HAP-1 (cell line): ENCODE measurements at places on chromosomes 2 and 18.

- DNase-seq = no peak
These were observed 340.8 kb downstream of the ERBB4 start for GRCh38 chr2:212197776-212198175.

GRCh38 chr2:200314976-200315567 is 8.6 kb downstream of the SPATS2L start:
- no peak for DNase-seq

DNA sequence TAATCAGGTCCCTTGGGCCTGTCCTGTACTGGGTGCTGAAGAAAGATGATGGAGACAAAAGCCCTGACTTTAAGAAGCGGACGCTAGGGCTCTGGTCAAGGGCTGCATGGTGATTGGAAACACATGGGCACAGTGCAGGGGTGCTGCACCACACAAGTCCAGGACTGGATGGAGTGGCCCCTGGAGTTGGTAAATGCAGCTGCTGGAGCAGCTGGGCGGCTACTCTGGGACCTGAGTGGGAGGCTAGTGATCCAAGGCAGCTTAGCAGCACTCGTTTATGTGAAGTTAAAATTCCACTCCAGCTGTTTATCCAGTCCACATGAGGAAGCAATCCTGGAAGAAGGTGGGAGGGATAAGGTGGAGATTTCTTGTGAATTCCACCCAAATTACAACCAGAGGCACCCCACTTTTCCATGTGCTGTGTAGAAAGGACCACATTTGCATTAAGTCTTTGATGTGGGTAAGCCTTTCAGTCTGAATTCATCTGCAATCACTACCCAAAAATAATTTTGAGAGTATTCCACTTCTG is 24.9 kb downstream of the MERTK start:
- DNase-seq = no peak

DNA sequence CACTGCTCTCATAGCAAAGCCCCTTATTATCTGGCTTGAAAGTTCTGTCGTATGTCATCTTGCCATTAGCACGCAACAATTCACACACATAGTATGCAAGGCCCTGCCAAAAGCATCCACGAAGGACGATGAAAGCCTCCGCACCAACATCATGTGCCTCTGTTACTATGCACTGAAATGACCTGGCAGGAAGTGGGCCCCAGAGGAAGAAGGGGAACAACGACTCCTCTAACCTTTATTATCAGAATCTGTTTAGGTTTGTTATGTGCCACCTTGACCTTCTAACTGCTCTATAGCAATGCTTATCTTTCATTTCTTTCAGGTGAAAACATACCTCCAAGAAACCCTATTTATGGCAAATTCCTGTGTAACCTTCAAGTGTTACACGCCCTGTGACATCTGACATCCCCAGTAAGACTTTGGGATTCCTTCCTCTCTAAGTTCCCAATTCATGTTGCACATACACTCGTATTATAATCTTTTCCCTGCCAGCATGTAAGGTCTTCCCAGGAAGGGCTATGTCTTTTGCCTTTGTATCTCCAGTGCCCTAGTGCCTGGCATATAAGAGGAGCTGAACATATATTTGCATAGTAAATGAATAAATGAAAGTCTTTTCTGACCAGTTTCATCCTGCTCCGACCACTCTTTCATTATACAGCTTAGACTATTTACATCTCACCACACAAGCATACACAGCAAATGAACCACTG is 7.0 kb upstream of the NDUFV2 start:
- DNase-seq = no peak

DNA sequence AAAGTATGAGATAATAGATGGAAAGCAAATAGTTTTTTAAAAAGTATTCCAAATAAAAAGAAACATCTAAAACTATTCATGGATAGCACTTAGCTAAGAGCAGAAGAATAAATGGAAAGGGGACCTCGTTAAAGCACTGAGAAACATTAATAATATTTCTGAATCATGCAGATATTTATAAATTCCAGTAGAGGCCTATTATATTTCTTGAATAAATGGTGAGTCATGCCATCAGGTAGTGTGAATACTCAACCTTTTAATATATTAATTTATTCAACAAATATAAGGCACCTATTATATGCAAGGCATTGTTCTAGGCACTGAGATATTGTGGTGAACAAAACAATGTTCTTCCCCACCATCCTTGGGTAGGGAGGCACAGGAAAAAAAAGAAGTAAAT is 53.8 kb downstream of the ICA1L start:
- no peak for DNase-seq

DNA sequence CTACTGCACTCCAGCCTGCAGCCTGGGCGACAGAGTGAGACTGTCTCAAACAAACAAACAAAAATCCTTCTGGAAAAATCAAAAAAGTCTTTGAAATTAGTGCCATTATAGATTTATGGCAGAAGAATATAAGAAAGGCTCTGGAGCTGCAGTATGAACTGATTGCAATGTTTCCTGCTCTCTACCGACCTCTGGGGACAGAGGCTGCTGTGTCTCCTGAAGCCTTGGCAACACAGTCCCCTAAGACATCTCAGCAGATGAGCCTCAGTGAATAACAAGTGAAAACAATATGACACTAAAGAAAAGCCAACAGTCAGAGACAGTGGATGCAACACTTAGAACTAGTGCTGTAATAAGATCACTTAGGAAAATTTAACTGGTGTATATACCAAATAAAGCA is 494.9 kb upstream of the LRATD1 start:
- DNase-seq = no peak

- DNase-seq = no peak
These were observed 92.9 kb downstream of the TTC27 start for GRCh38 chr2:32720771-32721170.

GRCh38 chr18:43620936-43621335 is 343.6 kb upstream of the SYT4 start:
- DNase-seq = peak; percentile 57

- DNase-seq = peak; percentile 57
These were observed 286.5 kb upstream of the SYT4 start for GRCh38 chr18:43563780-43564179.

- no peak for DNase-seq
These were observed 10.0 kb upstream of the SPTBN1 start for GRCh38 chr2:54446122-54446521.

- no peak for DNase-seq
These were observed 15.3 kb downstream of the STON1 start for GRCh38 chr2:48545244-48545643.

DNA sequence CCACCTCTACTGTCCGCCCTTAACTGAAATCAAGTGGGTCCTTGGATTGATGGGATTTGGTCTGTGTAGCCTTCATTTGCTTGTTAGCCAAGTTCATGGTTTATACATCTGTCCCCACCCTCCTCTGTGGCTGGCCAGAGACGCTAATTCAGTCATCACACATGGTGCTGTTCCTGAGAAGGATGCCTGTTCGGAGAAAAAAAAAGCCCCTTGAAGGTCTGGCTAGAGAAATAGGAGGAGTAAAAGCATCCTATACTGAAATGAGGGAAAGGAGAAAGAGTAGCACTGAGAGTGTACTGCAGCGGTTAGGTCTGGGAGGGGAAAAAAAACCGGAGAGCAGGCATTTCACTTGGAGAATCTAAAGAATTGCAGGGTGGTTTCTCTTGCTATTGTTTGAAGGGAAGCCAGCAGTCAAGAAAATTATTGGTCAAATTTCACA is 180.6 kb upstream of the EPAS1 start:
- no peak for DNase-seq

DNA sequence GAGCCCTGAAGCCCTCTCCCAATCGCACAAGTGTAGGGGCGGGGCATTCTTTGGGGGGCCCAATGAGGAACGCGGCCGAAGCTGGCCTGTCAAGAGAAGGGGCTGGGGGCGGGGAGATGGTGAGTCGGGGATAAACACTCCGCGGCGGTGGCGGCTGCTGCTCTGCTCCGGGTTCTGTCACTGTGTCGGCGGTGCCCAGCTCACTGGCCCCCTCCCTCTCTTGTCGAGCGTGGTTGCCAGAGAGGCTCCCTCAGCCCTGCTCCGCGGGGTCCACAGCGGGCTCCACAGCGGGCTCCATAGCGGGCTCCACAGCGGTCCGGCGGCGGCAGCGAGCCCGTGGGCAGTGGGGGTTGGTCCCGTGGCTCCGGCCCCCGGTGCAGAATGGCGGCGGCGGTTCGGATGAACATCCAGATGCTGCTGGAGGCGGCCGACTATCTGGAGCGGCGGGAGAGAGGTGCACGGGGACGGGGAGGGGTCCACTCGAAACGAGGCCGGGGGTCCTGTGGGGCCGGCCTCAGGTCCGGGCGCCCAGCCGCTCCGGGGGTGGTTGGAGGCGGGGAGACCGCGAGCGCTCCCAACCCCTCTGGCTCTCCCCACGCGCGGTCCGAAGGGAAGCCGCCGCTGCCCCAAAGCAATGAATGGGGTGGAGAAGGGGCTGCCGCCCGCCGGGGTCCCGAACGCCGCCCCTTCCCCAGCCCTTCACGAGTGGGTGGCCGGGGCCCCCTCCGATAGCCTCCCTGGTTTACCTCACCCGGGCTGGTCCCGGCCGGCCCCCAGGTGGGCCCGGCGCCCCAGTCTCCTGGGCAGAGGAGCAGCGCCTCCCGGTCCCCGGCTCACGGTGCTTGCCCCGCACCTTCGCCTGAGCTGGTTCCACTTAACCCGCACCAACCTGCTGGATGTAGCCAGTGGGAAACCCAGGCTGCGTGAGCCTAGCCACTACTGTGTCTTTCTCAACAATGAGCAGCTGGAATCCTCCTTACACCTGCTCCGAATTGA is at the start of gene MXD1:
Gene MXD1, plus strand, starts transcription at position 160 of the 996 bp plus-strand sequence. Its CDS starts 222 bp downstream, at position 382.
- peak; percentile 28 for DNase-seq

DNA sequence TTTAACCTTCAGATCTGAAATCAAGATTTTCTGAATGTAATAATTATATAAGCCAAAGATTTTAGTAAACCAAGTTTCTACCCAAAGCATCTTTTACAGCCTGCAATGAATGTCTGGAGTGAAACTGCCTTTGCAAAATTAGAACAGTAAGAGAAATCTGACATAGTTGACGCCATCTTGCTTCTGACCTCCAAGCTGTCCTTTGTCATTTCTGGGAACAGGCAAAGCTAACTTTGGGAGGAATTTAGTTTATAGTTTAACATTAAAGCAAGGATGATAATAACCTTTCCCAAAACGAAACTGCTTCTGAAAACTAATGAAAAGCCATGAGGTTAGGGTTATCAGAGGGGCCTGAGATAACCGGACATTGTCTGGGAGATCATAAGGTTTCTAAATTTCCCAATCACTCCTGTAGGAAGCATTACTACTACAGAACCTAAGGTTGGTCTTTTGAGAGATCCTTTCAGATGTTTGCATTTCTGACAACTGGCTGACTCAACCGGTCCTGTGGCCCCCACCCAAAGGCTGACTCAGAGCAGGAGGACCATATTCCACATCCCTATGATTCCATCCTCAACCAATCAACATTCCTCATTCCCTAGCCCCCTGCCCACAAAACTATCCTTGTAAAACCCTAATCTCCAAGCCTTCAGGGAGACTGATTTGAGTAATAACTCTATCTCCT is 124.5 kb downstream of the TMEM131 start:
- DNase-seq = no peak

DNA sequence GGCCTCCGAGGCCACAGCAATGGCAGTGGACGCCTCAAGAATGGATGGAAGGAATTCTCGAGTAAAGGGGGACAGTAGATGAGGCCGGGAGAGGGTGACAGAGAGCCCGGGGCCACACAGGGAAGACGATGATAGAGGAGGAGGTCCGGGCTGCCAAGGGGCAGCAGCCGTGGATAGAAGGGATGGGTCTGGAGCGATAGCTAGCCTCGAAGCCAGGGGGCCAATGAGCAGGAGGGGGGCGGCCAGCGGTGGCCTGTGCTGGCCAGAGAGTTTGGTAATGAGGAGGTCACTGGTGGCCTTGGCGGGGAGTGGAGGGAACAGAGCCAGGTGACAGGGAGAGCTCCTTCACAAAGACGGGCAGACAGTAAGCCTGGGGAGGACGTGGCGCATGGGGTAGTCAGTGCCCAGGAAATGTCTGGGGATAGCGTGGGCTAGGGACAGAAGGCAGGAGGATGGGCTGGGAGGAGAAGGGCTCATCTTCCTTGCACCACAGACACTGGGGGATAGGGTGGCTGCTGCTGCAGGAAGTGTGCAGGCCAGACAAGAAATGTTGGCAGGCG is 87.8 kb upstream of the ASB18 start:
- DNase-seq = no peak

DNA sequence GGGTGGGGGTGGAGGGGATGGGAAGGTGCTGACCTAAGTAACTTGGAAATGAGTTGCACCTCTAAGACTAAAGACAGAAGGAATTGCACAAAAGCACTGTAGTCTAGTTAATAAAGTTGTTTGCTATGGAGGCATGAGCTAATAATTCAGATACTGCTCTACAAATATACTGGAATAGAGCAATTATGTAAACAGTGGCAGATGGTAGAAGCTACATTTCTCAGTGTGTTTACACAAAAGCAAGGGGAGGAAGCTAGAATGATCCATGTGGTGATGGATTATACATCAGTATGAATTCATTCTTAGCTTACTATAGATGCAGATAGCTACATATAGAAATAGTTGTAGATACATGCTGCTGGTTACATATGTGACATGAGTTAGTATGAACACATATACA is 27.6 kb upstream of the UBE2F start:
- DNase-seq = no peak

GRCh38 chr2:128868686-128869551 is 550.3 kb upstream of the HS6ST1 start:
- no peak for DNase-seq

DNA sequence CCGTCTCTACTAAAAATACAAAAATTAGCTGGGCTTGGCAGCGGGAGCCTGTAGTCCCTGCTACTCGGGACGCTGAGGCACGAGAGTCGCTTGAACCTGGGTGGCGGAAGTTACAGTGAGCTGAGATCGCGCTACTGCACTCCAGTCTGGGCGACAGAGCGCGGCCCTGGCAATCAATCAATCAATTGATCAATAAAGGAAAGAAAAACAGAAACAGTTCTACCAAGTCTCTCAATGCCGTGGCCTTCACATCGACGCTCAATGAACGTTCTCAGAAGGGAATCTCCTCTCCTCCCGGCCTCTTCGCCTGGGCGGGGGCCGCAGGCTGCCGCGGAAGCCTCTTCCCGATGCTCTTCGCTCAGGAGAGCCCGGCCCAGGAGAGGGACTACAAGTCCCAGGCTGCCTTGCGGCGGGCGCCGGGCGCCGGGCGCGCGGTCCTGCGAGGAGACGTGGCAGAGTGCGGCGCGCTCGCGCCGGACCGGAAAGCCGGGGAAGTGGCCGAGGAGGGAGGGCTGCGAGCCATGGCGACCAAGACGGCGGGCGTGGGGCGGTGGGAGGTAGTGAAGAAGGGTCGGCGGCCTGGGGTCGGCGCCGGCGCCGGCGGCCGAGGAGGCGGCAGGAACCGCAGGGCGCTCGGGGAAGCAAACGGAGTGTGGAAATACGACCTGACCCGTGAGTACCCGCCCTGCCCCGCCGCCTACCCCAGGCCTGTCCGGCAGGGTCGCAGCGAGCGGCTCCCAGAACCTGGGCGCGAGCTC is at the start of gene TMEM214:
Gene TMEM214, plus strand, starts transcription at position 471 of the 758 bp plus-strand sequence. Its CDS starts 51 bp downstream, at position 522.
- DNase-seq = peak; percentile 92

- no peak for DNase-seq
These were observed 13.6 kb upstream of the RTN4 start for GRCh38 chr2:55063713-55064323.

DNA sequence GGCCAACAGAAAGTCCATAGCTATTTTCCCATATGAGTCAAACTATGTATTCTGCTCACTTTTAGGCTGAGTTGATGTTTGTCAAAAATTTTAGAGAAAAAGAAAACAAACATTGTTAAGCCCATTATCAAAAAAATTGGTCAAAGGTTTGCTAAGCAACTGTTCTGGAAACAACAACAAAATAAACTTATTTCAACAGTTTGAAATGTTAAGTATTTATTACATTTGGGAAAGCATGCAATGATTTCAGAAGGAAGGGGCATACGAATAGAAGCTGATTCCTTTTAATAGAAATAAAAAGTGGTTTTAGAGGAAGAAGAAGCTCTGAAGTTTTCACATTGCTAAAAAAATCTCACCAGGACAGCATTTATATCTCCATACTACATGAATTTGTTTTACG is 1837.5 kb upstream of the CELF4 start:
- no peak for DNase-seq
